ENCODE measurements at places on chromosomes 2 and 18.

- peaks cover 52% of the 10 kb centered on the region for H3K27me3 ChIP-seq
- H3K4me1 ChIP-seq: no peaks in the 10 kb centered on the region
- DNase-seq: no peak
- H3K36me3 ChIP-seq: no peaks in the 10 kb centered on the region
- no peak overlapping the region for H3K27ac ChIP-seq
- H3K4me3 ChIP-seq: no peak overlapping the region
These were observed 40.7 kb downstream of the ONECUT2 start for GRCh38 chr18:57475903-57476302.

- H3K27ac ChIP-seq: no peak overlapping the region
- DNase-seq: peak; percentile 51
These were observed 15.9 kb upstream of the C1QL2 start for GRCh38 chr2:119174216-119174992.

- peaks cover 12% of the 10 kb centered on the region for H3K27me3 ChIP-seq
- peak within 1 kb of the TSS; percentile 94 for H3K27ac ChIP-seq
- H3K4me3 ChIP-seq: peak within 1 kb of the TSS; percentile 89
- H3K4me1 ChIP-seq: peaks cover 31% of the 10 kb centered on the region
These were observed at the start of gene AFF3 for GRCh38 chr2:100142393-100142792. TSS of gene AFF3 (minus strand) at chr2:100142590. CDS start at chr2:100104454, 38,136 bp downstream.

DNA sequence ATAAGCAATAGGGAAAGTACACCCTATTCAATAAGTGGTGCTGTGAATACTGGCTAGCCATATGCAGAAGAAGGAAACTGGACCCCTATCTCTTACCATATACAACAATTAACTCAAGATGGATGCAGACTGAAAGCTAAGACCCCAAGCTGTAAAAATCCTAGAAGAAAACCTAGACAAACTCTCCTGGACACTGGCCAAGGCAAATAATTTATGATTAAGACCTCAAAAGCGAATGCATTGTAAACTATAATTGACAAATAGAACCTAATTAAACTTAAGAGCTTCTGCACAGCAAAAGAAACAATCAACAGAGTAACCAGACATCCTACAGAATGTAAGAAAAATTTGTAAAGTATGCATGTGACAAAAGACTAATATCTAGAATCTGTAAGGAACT is 41.1 kb upstream of the ASXL3 start:
- H3K27ac ChIP-seq: no peak overlapping the region
- H3K4me1 ChIP-seq: no peaks in the 10 kb centered on the region
- no peaks in the 10 kb centered on the region for H3K27me3 ChIP-seq
- H3K36me3 ChIP-seq: no peaks in the 10 kb centered on the region
- DNase-seq: no peak

GRCh38 chr2:101946372-101947039 is 45.3 kb upstream of the IL1R2 start:
- DNase-seq: no peak
- peaks cover 2% of the 10 kb centered on the region for H3K36me3 ChIP-seq
- H3K27ac ChIP-seq: no peak overlapping the region
- H3K27me3 ChIP-seq: peaks cover 5% of the 10 kb centered on the region

DNA sequence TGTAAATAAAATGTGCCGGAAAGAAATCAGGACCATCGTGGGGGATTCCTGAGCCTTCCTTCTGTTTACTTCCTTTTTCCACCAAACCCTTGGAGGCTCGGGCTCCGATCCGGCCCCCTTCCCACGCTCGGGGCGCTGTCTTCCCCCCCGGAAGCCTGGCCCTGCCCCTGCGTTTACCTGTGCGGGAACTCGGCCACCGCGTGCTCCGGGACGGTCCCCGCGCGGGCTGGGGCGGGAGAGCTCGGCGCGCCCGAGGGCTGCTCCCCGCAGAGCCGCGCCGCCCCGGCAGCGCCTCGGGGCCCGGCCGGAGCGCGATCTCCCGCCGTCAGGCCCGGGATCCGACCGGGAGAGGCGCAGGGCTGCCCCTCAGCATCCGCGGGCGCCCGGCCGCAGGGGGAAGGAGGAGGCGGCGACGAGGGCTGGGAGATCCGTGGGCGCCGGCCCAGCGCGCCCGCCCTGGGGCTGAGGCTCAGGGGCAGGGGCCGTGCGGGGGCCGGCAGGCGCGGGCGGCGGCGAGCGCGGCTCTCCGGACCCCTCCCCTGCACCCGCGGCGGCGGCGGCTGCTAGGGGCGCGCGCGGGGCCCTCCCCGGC is 435 bp downstream of the ADCY3 start:
- H3K4me3 ChIP-seq: peak overlapping the region; percentile 96
- no peaks in the 10 kb centered on the region for H3K36me3 ChIP-seq
- H3K27ac ChIP-seq: peak overlapping the region; percentile 34
- H3K4me1 ChIP-seq: peaks cover 35% of the 10 kb centered on the region
- H3K27me3 ChIP-seq: peaks cover 4% of the 10 kb centered on the region

- H3K27me3 ChIP-seq: no peaks in the 10 kb centered on the region
- no peak for DNase-seq
- no peak overlapping the region for H3K27ac ChIP-seq
- peaks cover 8% of the 10 kb centered on the region for H3K4me1 ChIP-seq
- H3K36me3 ChIP-seq: peaks cover 3% of the 10 kb centered on the region
- H3K4me3 ChIP-seq: no peak overlapping the region
These were observed 350.9 kb downstream of the PARD3B start for GRCh38 chr2:204896146-204896545.

DNA sequence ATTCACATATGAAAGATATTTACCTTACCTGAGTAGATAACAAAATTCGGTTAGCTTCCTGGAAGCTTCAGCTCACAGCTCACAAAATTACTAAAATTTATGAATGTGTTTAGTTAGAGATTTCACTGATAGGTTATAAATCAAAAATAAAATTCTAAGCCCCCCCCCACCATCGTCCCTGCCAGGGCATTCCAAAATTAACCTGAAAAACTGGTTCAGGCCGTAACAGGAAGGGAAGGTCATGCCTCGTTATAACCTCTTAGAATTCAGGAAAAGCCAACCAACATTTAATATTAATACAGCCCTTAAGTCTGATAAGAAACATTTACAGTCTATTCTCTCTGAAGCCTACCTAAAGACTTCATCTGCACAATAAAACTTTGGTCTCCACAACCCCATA is 48.9 kb downstream of the COX7A2L start:
- peaks cover 28% of the 10 kb centered on the region for H3K4me1 ChIP-seq
- no peak for DNase-seq
- H3K27me3 ChIP-seq: no peaks in the 10 kb centered on the region
- H3K36me3 ChIP-seq: peaks cover 8% of the 10 kb centered on the region

GRCh38 chr18:48983793-48984437 is 33.1 kb upstream of the SMAD7 start:
- no peaks in the 10 kb centered on the region for H3K36me3 ChIP-seq
- H3K27me3 ChIP-seq: peaks cover 12% of the 10 kb centered on the region
- no peak overlapping the region for H3K4me3 ChIP-seq
- no peak overlapping the region for H3K27ac ChIP-seq

DNA sequence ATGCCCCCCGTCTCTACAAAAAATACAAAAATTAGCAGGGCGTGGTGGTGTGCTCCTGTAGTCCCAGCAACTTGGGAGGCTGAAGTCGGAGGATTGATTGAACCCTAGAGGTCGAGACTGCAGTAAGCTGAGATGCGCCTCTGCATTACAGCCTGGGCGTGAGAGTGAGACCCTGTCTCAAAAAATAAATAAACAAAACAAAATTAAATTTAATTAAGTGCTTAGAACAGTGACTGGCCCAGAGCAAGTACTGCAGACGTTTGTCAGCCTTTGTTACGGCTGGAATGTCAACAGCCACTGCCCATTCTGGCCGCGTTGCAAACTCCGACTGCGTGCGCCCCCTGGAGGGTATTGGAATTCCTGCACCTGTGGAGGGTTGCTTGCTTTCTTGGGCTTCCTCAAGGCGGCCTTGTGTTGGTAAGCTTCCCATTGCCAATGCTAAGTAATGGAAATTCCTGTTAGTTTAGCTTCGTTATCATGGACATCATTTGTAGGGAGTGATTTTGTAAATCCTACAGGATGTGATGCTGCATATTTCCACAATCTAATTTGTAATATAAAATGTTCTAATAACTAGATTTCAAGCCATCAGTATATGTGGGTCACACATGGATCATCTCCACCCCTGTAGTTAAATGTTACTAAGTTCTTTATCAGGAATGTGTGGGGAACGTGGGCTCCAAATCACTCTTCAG is 15.9 kb upstream of the ATP6V1B1 start:
- peaks cover 1% of the 10 kb centered on the region for H3K36me3 ChIP-seq
- H3K4me3 ChIP-seq: no peak overlapping the region
- DNase-seq: peak; percentile 69
- H3K27me3 ChIP-seq: peaks cover 47% of the 10 kb centered on the region
- H3K4me1 ChIP-seq: no peaks in the 10 kb centered on the region

DNA sequence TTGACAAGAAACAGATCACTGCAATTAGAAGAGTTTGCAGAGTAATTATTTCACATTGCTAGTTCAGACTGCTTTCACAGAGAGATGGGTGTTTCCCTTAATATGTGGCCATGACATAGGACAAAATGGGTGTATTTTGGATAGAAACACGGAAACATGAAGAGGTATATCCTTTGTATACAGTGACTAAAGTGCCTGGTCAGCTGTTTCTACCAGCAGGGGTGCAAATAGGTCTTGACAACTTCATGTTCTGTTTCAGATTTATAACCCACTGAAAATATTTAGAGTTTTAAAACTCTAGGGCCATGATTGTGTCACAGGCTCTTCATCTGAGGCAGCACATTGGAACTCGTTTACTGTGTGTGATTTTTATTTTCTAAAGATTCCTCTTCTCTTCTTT is 357.1 kb upstream of the TNP1 start:
- no peak for DNase-seq
- no peaks in the 10 kb centered on the region for H3K36me3 ChIP-seq
- no peak overlapping the region for H3K27ac ChIP-seq
- H3K27me3 ChIP-seq: peaks cover 18% of the 10 kb centered on the region
- no peak overlapping the region for H3K4me3 ChIP-seq
- H3K4me1 ChIP-seq: no peaks in the 10 kb centered on the region

GRCh38 chr2:171626949-171627348 is 60.3 kb upstream of the DYNC1I2 start:
- H3K4me3 ChIP-seq: no peak overlapping the region
- DNase-seq: no peak
- no peaks in the 10 kb centered on the region for H3K36me3 ChIP-seq

DNA sequence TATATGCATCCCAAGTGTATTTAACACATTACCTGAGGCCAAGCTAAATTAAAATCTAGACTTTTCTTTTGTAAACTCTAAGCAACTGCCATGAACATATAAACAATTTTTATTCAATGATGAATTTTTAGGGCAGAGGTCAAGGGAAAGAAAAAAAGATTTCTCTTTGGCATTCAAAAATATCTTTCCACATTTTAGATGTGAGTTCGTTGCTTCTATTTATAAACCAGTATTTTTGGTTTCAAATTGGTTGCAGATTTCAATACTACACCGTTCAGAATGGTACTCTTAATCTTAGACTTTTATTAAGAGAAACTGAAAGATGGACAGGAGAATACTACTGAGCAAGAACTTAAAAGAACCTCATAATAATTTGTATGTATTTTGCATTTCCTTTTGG is 293.6 kb upstream of the CCDC68 start:
- no peaks in the 10 kb centered on the region for H3K4me1 ChIP-seq
- no peak overlapping the region for H3K27ac ChIP-seq
- no peak overlapping the region for H3K4me3 ChIP-seq
- no peak for DNase-seq
- H3K36me3 ChIP-seq: no peaks in the 10 kb centered on the region

GRCh38 chr2:224941960-224942359 is 100.3 kb downstream of the DOCK10 start:
- H3K27me3 ChIP-seq: no peaks in the 10 kb centered on the region
- H3K27ac ChIP-seq: peak overlapping the region; percentile 73
- no peaks in the 10 kb centered on the region for H3K36me3 ChIP-seq
- no peak for DNase-seq
- peak overlapping the region; percentile 85 for H3K4me3 ChIP-seq
- peaks cover 66% of the 10 kb centered on the region for H3K4me1 ChIP-seq

DNA sequence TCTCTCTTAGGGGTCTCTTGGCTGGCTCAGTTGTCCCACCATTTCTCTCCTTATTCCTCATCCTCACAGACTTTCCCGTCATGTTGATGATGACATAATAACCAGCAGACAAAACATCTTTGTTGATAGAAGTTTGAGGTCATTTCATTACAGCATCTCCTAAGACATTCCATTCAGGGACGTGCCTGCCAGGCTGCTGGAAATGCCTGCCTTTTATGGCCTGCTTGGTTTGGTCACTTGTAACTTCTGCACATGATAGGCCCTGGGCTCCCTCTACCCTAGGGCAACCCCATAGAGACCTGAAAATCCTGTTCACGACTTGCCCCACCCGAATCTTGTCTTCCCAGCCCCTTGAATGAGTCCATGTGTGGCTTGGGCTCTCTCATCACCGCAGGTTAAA is 81.7 kb downstream of the SDC1 start:
- H3K4me1 ChIP-seq: peaks cover 3% of the 10 kb centered on the region
- DNase-seq: no peak
- H3K27me3 ChIP-seq: peaks cover 44% of the 10 kb centered on the region
- H3K36me3 ChIP-seq: no peaks in the 10 kb centered on the region
- no peak overlapping the region for H3K4me3 ChIP-seq

DNA sequence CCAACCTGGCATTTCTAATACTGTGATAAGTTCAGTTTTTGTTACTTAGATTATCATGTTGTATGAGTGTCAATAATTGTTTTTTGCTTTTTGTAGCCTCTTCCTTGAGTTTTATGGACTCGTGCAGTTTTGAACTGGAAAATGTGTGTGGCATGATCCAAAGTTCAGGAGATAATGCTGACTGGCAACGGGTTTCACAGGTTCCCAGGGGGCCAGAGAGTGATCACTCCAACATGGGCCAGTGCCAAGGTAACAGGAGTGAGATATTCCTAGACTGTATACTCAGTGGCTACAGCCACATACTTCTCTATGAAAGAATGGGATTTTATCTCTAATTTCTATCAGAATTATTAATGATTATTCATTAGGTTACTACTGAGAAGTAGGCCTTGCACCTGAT is 18.2 kb downstream of the MEP1B start:
- no peak overlapping the region for H3K27ac ChIP-seq
- DNase-seq: no peak
- H3K4me3 ChIP-seq: no peak overlapping the region
- H3K4me1 ChIP-seq: no peaks in the 10 kb centered on the region

DNA sequence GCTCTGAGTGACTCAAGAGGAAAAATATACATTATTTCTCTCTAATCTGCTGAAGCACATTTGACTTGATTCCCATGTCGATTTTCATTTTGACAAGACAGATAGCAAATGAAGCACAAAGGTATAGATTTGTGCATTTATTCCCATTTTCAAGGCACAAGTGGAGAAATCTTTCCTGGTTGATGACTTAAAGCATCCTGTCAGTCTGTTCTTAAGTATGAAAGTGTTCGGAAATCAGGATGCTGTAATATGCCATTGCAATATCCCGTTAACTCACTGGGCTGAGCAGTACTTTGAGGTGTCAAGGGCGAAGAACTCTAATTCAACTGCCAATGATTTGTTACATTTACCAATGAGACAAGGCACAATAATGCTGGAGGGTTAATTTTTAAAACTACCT is 185.2 kb upstream of the LRP1B start:
- no peak for DNase-seq
- no peak overlapping the region for H3K27ac ChIP-seq
- H3K4me1 ChIP-seq: no peaks in the 10 kb centered on the region
- no peaks in the 10 kb centered on the region for H3K27me3 ChIP-seq
- H3K4me3 ChIP-seq: no peak overlapping the region
- no peaks in the 10 kb centered on the region for H3K36me3 ChIP-seq

GRCh38 chr18:56873441-56874140 is 222.4 kb downstream of the WDR7 start:
- peaks cover 2% of the 10 kb centered on the region for H3K36me3 ChIP-seq
- H3K4me3 ChIP-seq: no peak overlapping the region
- H3K27ac ChIP-seq: peak overlapping the region; percentile 32
- DNase-seq: no peak
- H3K4me1 ChIP-seq: peaks cover 9% of the 10 kb centered on the region
